HFF-Myc (cell line): ENCODE measurements at places on chromosomes 11 and 22.

- no peak for DNase-seq
Observed at GRCh38 chr11:110463153-110463552, 33.4 kb downstream of the FDX1 start.

- DNase-seq: no peak
Observed at GRCh38 chr22:17969701-17970113, 54.7 kb downstream of the MICAL3 start.

GRCh38 chr11:129365816-129366215 is 9.8 kb upstream of the BARX2 start:
- DNase-seq: no peak

- DNase-seq: no peak
Observed at GRCh38 chr11:70510571-70510970, 112.2 kb downstream of the CTTN start.

GRCh38 chr11:125886997-125887372 is 483 bp upstream of the HYLS1 start:
- DNase-seq: no peak
